Urothelium cell line (cell line): ENCODE measurements at places on chromosomes 6 and 20.

DNA sequence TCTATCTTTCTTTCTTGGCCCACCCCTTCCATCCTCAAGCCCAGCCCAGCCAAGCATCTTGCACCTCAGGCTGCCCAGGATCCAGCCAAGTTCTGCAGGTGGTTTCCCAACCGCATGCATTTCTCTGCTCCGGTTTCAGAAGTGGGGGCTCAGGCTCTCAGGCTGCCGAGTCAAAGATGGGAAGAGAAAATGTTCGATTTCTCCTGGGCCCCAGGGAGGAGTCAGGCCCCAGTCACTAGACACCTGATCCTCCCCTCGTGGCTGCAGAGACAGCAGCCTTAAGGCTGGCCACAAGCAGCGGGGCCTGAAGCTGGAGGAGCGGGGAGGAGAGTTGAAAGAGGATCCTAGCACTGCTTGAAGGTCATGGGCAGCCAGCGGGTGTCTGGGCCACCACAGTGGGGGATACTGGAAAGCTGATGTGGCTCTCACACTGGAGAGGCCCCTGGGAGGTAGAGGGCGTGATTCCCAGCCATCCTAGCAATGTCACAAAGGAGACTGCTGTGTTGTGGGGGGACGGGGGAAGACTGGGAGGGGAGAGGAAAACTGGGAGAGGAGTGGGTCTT, 42.2 kb upstream of the ZFAND3 start:
- no peak for DNase-seq

- DNase-seq: no peak
Measured at GRCh38 chr6:41630946-41631345, 7.3 kb upstream of the MDFI start.

- no peak for DNase-seq
Measured at GRCh38 chr6:42263165-42263728, 45.6 kb upstream of the MRPS10 start.

- no peak for DNase-seq
Measured at GRCh38 chr20:6705106-6705766, 62.2 kb upstream of the BMP2 start.

DNA sequence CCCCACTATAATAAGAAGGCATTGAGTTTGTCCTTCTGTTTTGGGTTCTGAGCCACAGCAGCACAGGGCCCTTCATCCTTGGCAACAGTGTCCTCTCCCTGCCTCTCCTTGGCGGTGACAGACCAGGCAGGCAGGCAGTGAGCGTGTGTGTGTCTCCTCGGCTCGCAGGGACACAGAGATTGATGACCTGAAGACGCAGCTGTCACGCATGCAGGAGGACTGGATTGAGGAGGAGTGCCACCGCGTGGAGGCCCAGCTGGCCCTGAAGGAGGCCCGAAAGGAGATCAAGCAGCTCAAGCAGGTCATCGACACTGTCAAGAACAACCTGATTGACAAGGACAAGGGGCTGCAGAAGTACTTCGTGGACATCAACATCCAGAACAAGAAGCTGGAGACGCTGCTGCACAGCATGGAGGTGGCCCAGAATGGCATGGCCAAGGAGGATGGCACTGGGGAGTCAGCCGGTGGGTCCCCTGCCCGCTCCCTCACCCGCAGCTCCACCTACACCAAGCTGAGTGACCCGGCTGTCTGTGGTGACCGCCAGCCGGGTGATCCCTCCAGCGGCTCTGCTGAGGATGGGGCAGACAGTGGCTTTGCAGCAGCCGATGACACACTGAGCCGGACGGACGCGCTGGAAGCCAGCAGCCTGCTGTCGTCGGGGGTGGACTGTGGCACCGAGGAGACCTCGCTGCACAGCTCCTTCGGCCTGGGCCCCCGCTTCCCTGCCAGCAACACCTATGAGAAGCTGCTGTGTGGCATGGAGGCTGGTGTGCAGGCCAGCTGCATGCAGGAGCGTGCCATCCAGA, 24.0 kb downstream of the SDCBP2 start:
- DNase-seq: no peak

GRCh38 chr6:3850451-3851203, 1.5 kb downstream of the FAM50B start:
- no peak for DNase-seq

DNA sequence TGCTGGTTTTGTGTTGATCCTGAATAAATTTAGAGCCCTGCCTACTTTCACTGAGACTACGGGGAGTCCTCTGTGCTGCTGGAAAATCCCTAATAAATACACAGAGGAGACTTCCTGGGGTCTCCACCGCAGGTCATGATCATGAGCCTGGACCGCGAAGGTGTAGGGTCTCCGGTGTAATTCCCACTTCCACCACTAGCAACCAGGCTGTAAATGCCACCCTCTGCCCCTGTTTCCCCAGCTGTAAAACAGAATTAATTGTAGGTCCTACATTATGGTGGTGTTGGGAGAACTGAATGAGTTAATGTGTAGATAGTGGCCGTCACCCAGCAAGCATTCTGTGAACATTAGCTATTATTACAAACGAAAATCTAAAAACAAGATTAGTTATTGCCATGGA, 191.6 kb upstream of the THBS2 start:
- no peak for DNase-seq

DNA sequence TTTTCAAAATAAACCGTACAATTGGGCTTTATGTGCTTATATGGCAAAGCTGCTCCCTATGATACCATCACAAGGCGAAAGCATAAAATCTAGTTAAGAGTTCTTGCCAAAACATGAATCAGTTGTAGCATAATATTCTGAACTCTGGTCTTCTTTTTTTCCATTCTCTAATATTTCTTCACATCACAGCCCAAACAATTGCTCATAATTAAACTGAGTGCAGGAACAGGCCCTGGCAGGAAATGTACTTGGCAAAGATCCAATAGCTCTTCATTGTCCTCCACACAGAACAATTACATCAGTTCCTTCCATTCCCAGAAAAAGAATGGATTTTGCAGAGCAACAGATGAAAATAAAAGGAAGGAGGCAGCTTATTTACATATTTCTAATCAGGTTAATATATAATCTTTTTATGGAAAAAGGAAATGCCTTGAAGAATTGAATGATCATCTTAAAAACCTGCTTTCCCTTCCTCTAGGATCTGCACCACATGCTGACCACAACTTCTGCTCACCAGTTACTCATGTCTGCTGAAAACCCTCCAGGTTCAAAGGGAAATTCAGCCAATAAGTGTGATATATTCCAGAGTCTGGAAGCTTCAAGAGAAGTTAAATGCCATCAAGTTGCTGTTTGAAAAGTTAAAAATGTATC, 123.3 kb upstream of the COL21A1 start:
- DNase-seq: peak; percentile 77

DNA sequence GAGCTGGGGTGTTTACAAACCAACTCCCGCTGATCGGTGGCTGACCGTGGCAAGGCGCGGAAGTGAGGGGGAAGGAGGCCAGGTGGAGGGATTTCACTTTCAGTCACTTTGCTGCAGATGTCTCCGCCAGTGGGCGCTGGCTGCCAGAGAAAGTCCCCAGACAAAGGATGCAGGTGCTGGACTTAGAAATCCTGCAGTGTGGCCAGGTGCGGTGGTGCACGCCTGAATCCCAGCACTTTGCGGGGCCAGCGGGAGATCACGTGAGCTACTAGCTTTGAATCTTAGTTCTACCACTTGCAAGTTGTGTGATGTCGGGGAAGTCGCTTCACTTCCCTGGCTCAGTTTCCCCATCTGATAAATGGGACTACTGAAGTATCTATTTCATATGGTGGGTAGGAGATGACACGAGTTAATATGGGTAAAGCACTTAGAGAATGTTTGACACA, 180.4 kb downstream of the ZNF217 start:
- DNase-seq: no peak

GRCh38 chr6:139760128-139760527, 385.7 kb upstream of the CITED2 start:
- DNase-seq: no peak

DNA sequence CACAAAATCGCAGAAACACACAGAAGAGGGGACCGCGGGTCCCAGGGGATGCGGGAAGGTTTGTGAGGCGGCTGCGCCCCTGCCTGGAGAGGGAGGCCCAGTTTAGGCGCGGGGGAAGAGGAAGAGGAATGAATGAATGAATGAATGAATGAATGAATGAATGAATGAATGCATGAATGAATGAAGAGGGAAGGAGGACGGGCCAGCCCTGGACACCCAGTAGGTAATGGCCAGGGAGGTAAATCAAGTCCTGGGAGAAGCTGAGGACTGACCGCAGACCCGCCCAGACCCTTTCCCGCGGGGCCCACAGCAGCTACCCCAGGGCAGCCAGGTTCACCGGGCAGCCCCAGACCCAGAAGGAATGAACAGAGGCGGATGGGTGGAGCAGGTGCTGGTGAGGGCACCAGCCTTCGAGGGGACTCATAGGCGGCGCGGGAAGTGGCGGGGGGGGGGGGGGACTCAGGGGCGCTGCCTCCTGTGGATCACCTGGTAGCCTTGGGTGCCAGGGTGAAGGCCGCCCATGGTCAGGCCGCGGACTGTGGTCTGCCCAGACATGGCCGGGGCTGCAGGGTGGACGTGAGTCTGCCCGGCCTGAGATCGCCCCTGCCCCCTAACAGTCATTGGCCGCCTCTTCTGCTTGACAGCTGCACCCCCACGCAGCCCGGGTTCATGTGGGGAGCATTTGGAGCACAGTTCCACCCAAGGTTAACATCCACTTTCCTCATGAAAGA, 192.0 kb upstream of the PDE10A start:
- no peak for DNase-seq

- no peak for DNase-seq
Measured at GRCh38 chr6:15588971-15589634, 73.7 kb downstream of the DTNBP1 start.

DNA sequence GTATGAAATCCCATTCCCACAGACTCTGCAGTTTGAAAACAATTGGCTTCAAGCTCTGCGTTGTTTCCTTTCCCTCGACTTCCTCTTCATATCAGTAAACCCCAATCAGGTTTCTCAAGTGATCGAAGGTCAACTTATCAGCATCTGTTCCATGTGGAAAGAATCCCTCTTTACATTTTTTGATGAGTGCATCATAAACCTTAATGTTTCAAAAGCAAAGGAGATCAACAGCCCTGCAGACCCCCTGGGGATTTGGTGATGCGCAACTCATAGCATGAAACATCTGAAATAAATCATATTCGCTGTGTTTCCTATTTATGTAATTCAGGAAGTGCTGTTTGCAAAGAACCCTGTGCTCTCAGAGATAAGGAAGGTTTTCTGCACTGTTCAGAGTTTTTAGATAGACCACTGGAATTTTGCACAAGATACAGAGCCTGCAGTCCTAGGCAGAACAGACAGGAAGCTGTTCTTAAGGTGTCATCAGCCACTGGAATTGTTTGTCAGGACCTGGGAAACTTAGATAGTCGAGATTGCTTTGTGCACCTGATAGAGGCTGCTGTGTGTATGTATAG, 216.0 kb downstream of the HIVEP2 start:
- no peak for DNase-seq

- DNase-seq: no peak
Measured at GRCh38 chr6:4592026-4592425, 184.2 kb upstream of the CDYL start.

DNA sequence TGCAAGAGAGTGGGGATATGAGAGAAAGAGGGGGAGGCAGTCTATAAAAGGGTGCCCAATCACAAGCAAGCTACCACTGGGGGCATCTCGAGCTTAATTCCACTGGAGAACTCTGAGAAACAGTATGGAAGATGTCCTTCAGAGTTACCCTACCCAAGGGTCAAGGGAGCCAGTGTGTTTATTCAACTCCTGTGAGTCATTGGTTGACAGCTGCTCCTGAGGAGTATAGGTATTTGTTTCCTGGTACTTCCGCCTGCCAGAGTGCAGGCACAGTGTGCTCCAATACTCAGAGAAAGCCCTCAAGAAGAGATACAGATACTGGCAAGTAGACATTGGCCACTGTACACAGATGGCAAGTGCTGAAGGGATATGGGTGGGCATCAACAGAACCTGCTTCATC, 49.5 kb downstream of the ARHGAP40 start:
- no peak for DNase-seq

- DNase-seq: no peak
Measured at GRCh38 chr6:146111881-146112450, 83.1 kb downstream of the GRM1 start.

DNA sequence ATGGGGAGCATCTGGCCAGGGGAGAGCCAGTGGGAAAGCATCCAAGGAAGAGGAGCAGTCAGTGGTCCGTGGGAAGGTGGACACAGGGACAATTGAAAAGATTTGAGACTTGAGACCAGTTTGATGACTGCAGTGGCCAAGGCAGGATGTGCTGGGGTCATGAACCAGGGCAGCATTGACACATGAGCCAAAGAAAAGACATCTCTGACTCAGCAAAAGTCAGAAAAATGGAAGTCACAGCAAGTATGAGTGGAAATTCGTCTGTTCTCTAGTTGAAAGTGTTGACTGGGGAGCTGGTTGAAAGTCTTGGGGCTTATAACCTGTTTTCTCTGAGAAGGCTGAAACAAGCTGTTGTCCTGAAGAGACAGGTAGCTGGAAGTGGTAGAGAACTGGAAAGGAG, 31.3 kb downstream of the RAB22A start:
- peak; percentile 31 for DNase-seq

GRCh38 chr6:15661853-15662325, 939 bp downstream of the DTNBP1 start:
- no peak for DNase-seq

GRCh38 chr20:63357921-63358905, 2.9 kb downstream of the CHRNA4 start:
- no peak for DNase-seq

DNA sequence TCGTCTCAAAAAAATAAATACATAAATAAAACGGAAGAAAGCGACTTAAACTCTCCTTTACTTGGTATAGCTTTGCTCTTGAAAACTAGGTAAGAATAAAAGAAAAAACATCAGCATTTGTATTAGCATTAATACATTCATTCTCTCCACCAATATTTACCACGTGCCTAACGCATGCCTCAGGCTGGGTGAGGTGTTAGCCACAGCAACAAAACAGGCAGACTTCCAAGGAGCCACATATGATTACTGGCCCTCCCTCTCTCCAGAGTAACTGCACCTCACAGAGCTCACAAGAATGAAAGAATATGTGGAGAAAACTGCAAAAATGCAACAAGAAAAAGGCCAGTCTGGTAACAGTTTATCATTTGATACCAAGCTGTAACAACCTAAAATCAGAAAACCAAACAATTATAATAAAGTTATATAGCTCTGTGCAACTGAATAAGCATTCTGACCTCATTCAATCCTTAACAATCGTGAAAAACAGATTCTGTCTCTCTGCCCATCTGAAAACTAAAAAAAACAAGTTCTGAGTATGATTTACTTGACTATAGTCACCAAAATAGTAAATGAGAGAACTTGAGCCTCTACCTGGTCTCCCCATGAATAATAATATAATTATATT, 5.2 kb downstream of the NAPB start:
- no peak for DNase-seq

GRCh38 chr6:106470316-106470715, 109.8 kb downstream of the CRYBG1 start:
- no peak for DNase-seq

DNA sequence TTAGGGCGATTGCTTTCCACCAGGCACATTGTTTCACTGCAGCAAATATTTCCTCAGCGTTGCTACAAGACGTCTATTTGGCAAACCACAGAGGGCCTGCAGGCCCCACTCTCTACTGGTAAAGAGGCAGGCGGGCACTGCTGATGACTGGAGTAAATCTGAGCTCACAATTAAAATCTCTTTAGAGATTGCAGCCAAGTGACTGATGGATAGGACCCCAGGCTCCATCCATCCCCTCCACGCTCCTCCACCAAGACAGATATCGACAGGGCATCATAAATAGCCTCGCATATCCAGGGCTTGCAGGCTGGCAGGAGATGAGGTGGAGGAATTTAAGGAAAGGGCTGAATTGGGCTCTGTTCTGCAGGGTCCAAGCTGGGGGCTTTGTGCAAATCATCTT, 50.4 kb upstream of the MDGA1 start:
- no peak for DNase-seq
